ENCODE measurements at places on chromosomes 11 and 22.

GRCh38 chr11:117597071-117597470, 199.9 kb downstream of the DSCAML1 start:
- DNase-seq, result no peak

DNA sequence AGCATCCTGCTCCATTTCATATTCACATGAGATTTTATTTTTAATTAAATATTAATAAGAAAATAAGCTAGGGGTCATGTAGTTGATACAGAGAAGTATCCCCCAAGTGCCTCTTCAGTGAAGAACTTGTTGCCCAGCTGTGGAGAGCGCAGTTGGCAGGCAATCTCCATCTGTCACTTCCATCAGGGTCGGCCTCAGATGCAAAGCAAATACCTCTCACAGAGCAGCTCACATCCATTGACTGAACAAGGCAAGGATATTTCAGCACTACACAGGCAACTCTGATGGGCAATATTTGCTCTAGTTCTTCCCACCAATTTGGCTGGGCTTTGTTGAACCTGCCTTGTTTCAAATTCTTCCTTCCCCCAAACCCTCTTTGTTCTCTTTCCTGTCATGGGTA, 129.4 kb downstream of the NOX4 start:
- DNase-seq, result no peak

DNA sequence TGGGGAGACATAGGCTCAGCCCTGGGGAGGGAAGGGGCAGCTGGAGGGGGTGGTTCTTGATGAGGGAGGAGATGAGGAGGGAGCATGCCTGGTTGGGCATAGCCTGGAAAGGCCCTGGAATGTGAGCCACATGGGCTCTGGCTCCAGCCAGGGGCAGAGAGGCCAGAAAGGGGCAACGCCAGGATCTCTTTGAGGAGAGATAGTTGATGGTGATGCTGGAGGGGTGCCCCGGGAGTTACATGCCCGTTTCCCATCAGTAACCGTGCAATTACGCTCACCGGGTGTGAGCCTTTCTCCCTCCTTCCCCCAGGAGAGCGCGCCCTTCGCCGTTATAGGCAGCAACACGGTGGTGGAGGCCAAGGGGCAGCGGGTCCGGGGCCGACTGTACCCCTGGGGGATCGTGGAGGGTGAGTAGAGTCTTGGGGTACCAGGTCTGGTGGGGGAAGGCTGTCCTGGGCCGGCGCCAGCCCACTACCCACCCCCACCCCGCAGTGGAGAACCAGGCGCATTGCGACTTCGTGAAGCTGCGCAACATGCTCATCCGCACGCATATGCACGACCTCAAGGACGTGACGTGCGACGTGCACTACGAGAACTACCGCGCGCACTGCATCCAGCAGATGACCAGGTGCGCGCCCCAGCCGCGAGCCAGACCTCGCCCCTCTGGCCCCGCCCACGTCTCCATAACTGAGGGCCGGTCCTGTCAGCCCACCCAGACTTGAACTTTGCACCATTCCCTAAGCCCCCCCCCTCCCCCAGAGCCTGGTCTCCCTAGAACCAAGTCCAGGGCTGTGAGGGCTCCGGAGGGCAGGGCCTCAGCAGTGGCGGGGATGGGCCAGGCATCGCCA, 1.8 kb upstream of the GP1BB start:
- DNase-seq, result no peak

- no peak for DNase-seq
Observed at GRCh38 chr11:68798221-68798813, 43.4 kb downstream of the CPT1A start.

DNA sequence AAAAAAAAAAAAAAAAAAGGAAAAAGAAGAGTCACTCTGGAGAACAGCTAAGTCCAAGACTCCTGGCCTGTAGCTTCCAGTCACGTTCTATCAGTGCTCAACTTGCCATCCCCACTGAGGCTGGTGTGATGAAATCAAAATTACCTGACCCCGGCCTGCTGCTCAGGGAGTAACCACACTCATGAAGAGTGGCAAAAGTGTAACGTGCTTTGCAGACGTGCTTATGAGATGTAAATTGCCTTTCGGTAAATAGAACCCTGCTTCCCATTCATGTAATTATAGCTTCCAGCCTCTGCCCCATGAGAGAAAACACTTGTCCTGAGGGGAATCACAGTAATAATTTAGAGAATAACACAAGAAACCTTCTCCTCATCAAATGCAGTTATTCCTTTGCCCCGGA, 28.2 kb upstream of the CHKA start:
- DNase-seq, result no peak

GRCh38 chr11:95702526-95702925, 87.1 kb downstream of the FAM76B start:
- DNase-seq, result no peak

Data from CD8-positive, alpha-beta T cell (primary cell).